Astrocyte (in vitro differentiated cells and primary cell): ENCODE measurements at places on chromosomes 1 and 21.

- DNase-seq = peak; percentile 89
Measured at GRCh38 chr1:92797961-92798360, 13.1 kb upstream of the EVI5 start.

GRCh38 chr21:35506771-35507170, 457.7 kb upstream of the RUNX1 start:
- DNase-seq = no peak

DNA sequence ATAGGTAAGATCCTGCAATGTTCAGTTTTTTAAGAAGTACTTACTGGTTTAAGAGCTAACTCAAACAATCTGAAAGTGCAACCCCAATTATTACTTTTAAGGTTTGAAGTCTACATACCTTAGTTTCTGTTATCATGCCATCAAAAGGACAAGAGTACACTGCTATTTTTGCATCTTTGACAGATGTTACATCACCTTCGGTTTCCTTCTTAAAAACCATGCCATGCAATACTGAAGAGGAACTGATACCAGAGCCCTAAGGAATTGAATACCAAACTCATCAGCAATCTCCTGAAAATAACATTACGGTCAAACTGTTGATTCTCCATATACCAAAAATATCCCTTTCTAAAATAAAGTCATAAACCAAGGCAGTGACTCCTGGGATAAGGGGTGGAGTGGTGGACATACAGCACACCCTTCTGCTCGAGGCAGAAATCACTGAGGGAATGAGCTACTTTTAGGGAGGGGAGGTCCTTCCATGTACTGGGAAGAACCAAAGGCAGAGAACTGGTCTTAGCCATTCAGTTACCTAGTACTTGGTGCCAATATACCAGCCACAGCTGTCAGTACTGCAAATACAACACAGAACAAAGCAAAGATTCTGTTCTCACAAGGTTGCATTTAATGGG, 8.5 kb downstream of the CCT8 start:
- DNase-seq = no peak

GRCh38 chr1:84402060-84402459, 3.8 kb downstream of the DNASE2B start:
- peak; percentile 34 for DNase-seq

GRCh38 chr1:23485002-23485332, 988 bp upstream of the ASAP3 start:
- no peak for DNase-seq
